ENCODE measurements at places on chromosomes 2 and 18. TPM values are rescaled to one million over a fixed set of nuclear protein-coding genes. Genes with fewer than 3 reads are reported as not detected.

LTBP1 gene
- polyA plus RNA-seq = 0.24 TPM

GRCh38 chr2:78984386-78984785, 41.1 kb upstream of the REG3G start:
- DNase-seq = no peak
- H3K4me1 ChIP-seq = no peaks in the 10 kb centered on the region
- no peak overlapping the region for H3K4me3 ChIP-seq
- H3K27me3 ChIP-seq = peaks cover 5% of the 10 kb centered on the region
- no peaks in the 10 kb centered on the region for H3K36me3 ChIP-seq
- no peak overlapping the region for H3K27ac ChIP-seq

DNA sequence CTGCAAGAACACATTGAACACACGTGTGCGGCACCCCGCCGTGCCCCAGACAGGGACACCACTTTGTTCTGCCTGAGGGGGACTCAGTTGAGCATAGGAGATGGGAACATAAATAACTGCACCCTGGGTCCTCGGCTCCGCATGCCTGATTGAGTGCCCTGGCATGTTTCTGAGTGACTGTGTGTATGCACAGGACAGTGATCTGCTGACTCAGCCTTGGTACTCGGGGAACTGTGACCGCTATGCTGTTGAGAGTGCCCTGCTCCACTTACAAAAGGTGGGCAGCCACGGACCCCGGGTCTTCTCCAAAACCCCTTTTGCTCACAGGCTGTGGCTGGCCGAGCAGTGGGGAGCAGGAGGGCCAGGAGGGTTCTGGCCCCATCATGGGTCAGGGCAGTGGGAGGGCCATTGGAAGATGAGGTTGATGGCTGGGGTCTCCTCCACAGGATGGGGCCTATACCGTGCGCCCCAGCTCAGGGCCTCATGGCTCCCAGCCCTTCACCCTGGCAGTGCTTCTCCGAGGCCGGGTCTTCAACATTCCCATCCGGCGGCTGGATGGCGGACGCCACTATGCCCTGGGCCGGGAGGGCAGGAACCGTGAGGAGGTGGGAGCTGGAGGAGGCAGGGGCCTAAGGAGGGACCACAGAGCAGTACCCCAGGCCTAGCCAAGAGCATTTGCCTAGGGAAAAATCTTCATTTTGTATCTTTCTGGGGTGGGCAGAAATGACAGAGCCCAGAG, 16.9 kb downstream of the SH2D6 start:
- H3K4me1 ChIP-seq = peaks cover 48% of the 10 kb centered on the region
- no peak overlapping the region for H3K4me3 ChIP-seq

GRCh38 chr2:224155371-224155770, 116.3 kb upstream of the SERPINE2 start:
- DNase-seq = no peak
- H3K36me3 ChIP-seq = no peaks in the 10 kb centered on the region
- H3K27ac ChIP-seq = no peak overlapping the region
- no peaks in the 10 kb centered on the region for H3K4me1 ChIP-seq

ITGA4 gene
- 84.1 TPM for polyA plus RNA-seq

DNA sequence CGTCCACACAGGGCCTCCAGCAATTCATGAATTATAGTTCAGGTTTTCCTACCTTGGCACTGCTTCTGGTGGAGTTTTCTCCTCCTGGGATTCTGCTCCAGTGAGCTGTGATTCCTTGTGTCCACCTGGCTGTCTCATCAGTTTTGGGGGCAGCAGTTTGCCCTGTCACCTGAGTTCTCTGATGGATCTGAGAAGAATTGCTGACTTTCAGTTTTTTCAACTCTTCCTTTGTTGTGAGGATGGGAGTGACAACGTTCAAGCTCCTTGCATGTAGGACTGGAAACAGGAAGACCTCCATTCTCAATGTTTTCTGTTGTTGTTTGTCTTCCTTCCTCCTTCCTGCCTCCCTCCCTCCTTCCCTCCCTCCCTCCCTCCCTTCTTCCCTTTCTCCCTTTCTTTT, 359.0 kb downstream of the TSN start:
- no peaks in the 10 kb centered on the region for H3K4me1 ChIP-seq
- no peak for DNase-seq
- no peaks in the 10 kb centered on the region for H3K36me3 ChIP-seq

DNA sequence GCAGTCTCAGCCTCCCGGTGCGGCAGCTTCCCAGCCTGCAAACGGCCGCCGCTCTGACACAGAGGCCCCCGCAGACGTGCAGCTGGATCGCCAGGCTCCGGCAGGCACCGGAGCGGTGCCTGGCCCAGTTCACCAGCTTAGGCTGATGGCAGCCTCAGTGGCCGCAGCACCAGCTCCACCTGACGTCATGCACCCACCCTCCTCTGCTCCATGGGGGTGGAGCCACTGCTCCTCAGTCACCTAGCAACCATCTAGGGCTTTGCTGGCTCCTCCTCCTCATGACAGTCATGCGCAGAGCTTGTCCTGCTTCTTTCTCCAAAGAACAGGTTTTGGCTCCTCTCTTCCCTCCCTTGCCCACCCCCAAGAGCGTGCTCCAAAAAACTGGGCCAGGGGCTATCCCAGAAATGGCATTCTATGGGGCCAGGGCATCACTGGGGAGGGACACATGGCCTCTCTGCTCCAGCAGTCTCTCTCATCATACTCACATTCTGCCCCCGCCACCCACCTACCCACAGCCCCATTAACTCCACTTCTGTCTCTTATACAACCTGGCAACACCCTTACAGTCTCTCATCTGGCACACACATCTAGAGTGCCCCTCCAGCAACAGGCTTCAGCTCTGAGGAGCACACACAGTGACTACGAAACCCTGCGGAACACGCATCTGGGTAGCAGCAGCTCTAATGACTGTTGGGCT, 5.5 kb downstream of the DCTN1 start:
- H3K36me3 ChIP-seq = peaks cover 84% of the 10 kb centered on the region
- H3K27me3 ChIP-seq = no peaks in the 10 kb centered on the region
- no peak overlapping the region for H3K4me3 ChIP-seq
- no peak overlapping the region for H3K27ac ChIP-seq

GRCh38 chr2:186534406-186534805, 48.3 kb downstream of the ZC3H15 start:
- H3K27ac ChIP-seq = no peak overlapping the region
- no peaks in the 10 kb centered on the region for H3K36me3 ChIP-seq
- H3K27me3 ChIP-seq = no peaks in the 10 kb centered on the region
- no peak overlapping the region for H3K4me3 ChIP-seq
- no peak for DNase-seq
- H3K4me1 ChIP-seq = no peaks in the 10 kb centered on the region

DNA sequence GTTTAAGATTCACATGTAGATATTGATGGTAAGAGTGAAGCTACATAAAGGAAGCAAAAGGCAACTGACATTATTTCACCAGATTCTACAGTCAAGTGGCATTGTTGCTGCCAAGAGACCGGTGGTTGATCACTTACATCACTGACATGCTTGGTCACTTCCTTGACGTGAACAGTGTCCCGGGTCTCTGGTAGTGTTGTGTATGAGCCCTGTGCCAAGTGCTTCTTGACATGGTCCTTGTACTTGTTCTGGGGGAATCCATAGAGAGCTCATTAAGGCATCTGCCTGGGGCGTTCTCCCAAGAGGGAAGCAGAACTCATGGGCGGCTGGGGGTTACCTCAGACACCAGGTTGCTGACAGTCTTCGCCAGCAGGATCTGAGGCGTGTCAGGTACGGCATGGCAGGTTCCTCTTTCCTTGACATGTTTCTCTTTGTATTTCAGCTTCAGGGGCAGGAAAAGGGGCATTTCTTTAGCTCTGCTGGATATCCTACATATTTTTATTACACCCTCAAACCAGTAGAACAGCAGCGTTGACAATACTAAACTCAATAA, 116.2 kb downstream of the RIF1 start:
- no peaks in the 10 kb centered on the region for H3K4me1 ChIP-seq
- H3K36me3 ChIP-seq = no peaks in the 10 kb centered on the region
- H3K27ac ChIP-seq = no peak overlapping the region
- H3K4me3 ChIP-seq = peak overlapping the region; percentile 13
- no peaks in the 10 kb centered on the region for H3K27me3 ChIP-seq

- H3K36me3 ChIP-seq = no peaks in the 10 kb centered on the region
- no peaks in the 10 kb centered on the region for H3K4me1 ChIP-seq
- H3K27me3 ChIP-seq = no peaks in the 10 kb centered on the region
- no peak overlapping the region for H3K27ac ChIP-seq
- no peak for DNase-seq
Observed at GRCh38 chr2:11118761-11119160, 36.5 kb upstream of the SLC66A3 start.

VWC2L gene
- polyA plus RNA-seq = not detected

CIDEA gene
- not detected for polyA plus RNA-seq

- H3K27ac ChIP-seq = peak overlapping the region; percentile 56
- H3K36me3 ChIP-seq = peaks cover 63% of the 10 kb centered on the region
- peaks cover 87% of the 10 kb centered on the region for H3K4me1 ChIP-seq
- peak; percentile 38 for DNase-seq
- no peaks in the 10 kb centered on the region for H3K27me3 ChIP-seq
Observed at GRCh38 chr2:173955004-173955403, 10.2 kb downstream of the SP3 start.

DNA sequence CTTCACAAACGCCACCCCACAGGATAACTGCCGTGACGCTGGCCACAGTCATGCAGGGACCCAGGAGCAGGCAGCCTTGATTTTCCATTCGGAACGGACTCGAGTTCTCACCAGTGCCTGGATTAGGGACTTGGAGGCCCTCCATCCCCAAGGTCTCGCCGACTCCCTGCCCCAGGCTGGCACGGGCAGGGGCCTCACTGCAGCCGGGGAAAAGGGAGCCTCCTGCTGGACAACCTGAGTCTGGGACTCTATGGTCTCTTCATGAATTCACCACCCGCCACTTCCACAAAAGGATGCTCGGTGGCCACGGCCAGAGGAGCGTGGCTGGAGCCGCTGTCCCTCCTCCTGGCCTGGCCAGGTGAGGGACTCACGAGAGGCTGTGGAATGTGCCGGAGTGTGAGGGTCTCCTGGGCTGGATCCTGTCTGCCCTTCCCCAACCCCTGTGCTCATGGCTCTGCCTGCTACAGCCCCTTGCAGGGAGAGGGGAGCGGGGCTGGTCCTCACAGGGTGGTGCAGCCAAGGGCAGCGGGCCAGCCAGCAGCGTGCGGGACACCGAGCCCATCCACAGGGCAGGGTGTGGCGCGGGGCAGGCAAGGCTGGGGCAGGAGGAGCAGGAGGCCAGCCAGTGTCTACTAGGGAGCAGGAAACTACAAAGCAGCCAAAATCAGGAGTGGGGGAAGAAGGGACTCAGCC, 42.3 kb downstream of the AQP12A start:
- DNase-seq = peak; percentile 9
- H3K4me3 ChIP-seq = no peak overlapping the region
- H3K27ac ChIP-seq = no peak overlapping the region
- H3K36me3 ChIP-seq = no peaks in the 10 kb centered on the region

PNPT1 gene
- 10.5 TPM for polyA plus RNA-seq

DNA sequence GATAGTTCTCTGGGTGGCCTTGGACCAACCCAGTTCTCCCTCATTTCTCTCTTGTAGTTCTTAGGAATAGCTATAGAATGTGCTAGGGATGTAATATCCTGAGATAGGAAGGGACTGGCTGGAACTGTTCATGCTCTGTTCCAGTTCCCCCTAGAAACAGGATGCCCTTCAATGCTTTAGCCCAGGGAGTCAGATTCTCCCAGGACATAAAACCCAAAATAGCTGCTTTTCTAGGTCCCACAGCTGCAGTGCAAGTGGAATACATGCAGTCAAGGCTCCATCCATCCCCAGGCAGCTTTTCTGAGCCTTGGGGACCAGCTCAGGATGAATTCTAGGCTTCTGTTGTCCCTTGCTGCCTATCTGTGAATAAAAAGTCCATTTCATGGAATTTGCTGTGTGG, 257.3 kb upstream of the CTAGE1 start:
- no peak overlapping the region for H3K27ac ChIP-seq
- H3K36me3 ChIP-seq = no peaks in the 10 kb centered on the region
- no peak overlapping the region for H3K4me3 ChIP-seq
- no peaks in the 10 kb centered on the region for H3K27me3 ChIP-seq
- DNase-seq = no peak
- H3K4me1 ChIP-seq = no peaks in the 10 kb centered on the region

GRCh38 chr2:207901401-207901800, 123.9 kb downstream of the PLEKHM3 start:
- no peak overlapping the region for H3K4me3 ChIP-seq
- DNase-seq = no peak
- H3K36me3 ChIP-seq = peaks cover 41% of the 10 kb centered on the region
- H3K4me1 ChIP-seq = no peaks in the 10 kb centered on the region
- no peak overlapping the region for H3K27ac ChIP-seq
- H3K27me3 ChIP-seq = no peaks in the 10 kb centered on the region

GRCh38 chr2:135980434-135981079, 4.9 kb downstream of the DARS1 start:
- no peak overlapping the region for H3K27ac ChIP-seq
- H3K4me3 ChIP-seq = no peak overlapping the region
- H3K27me3 ChIP-seq = no peaks in the 10 kb centered on the region
- peaks cover 16% of the 10 kb centered on the region for H3K4me1 ChIP-seq
- H3K36me3 ChIP-seq = peaks cover 34% of the 10 kb centered on the region

DNA sequence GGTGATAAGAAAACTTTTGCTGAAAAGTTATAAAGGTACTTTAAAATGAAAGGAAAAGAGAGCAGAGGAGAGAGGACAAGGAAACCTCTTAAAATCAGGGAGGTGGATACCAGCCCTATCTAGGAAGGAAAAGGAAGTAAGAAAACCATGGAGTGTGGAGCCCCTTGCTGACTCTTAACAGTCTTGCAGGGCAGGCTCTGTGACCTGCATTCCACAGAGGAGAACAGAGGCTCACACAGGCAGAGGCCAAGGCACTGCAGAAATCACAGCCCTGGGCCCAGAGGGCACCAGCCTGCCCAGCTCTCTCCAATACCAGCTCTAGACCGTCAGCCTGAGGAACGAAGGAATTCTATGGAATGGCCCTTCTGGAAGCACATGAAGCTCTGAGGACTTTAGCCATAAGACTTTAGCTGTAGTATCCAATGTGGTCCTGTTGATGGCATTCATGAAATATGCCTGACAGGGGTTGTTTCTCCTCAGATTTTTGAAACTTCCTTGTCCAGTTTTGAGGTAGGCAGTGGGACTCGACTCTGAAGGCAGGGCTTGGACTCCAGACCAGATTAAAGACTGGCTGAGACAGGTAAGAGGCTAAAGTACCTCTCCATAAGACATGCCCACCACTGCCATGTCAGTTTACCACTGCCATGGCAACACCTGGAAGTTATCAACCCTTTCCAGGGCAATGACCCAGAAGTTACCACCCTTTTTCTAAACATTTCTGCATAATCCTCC, 216.3 kb downstream of the ANAPC1 start:
- no peaks in the 10 kb centered on the region for H3K36me3 ChIP-seq
- H3K4me3 ChIP-seq = no peak overlapping the region
- no peak overlapping the region for H3K27ac ChIP-seq
- peak; percentile 56 for DNase-seq
- peaks cover 45% of the 10 kb centered on the region for H3K4me1 ChIP-seq
- no peaks in the 10 kb centered on the region for H3K27me3 ChIP-seq

MYO1B gene
- not detected for polyA plus RNA-seq

Measured in CD14-positive monocyte (primary cell).